ENCODE measurements at places on chromosomes 7 and 10.

DNA sequence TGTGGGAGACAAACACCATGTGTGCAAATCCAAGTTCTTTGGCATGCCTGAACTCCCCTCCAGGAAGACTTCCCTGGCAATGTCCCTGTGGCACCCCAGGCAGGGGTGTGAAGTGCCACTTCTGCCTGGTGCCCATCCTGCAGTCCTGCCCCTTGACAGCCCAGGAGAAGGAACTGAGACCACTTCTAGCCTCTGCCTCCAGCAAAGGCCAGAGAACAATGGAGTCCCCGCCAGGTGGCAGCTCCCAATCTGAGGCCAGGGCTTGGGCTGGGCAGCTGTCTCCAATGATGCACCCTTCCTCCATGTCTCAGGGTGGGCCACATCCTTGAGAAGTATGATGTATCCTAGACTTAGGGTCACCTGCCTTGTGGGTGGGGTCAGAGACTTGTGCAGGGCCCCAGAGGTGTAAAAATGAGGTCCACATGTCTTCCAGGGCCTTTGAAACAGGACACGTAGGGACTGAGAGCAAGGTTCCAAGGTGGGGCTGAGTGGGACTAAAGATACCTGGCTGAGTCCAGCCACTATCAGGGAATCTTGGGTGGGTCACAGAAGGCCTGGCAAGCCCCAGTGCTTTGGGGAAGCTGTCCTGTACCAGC is 5.5 kb downstream of the FXYD4 start:
- no peak for DNase-seq

DNA sequence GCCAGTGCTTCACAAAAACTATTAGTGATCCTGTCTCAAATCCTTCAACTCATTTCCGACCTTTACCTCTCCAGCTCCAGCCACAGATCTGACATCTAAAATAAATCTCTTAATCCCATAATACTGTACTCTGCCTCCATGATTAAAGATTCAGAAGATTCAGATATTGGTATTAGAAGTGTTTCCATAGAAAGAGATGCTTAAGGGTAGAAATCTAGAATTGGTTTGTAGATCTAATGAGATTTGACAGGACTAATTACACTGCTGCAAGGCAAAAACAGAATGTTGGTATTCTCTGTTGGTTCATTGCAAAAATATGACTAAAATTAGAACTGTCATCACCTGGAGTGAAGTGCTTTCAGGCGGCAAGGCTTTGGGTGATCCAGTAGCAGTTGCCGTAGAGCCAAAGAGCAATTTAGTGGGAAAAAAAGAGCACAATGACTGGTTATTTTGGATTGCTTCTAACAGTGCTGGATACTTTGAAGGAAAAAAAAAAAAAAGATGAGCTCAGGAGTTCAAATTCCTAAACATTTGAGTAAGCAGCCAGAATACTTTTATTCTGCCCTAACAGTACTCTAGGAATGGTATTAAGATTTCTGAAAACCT is 940.1 kb upstream of the SORCS1 start:
- no peak for DNase-seq

DNA sequence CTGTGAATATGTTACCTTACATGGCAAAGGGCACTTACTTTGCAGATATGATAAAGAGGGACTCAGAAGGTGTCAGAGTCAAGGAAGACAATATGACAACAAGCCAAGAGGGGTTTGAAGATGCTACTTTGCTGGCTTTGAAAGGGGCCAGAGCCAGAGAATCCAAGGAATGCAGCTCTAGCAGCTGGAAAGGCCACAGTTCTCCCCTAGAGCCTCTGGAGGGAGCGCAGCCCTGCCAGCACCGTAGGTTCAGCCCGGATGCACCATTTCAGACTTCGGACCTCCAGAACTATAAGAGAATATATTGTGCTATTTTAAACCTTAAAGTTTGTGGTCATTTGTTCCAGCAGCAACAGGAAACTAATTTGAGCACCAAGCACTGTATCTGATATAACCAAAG is 32.9 kb upstream of the WDR11 start:
- no peak for DNase-seq

GRCh38 chr7:136874393-136875032 is 6.1 kb downstream of the CHRM2 start:
- no peak for DNase-seq

- DNase-seq, result no peak
These were observed 68.5 kb downstream of the EZH2 start for GRCh38 chr7:148815612-148816011.

- no peak for DNase-seq
These were observed 12.0 kb upstream of the SP8 start for GRCh38 chr7:20798694-20799121.

- DNase-seq, result no peak
These were observed 101.8 kb upstream of the WAC start for GRCh38 chr10:28431139-28431538.

DNA sequence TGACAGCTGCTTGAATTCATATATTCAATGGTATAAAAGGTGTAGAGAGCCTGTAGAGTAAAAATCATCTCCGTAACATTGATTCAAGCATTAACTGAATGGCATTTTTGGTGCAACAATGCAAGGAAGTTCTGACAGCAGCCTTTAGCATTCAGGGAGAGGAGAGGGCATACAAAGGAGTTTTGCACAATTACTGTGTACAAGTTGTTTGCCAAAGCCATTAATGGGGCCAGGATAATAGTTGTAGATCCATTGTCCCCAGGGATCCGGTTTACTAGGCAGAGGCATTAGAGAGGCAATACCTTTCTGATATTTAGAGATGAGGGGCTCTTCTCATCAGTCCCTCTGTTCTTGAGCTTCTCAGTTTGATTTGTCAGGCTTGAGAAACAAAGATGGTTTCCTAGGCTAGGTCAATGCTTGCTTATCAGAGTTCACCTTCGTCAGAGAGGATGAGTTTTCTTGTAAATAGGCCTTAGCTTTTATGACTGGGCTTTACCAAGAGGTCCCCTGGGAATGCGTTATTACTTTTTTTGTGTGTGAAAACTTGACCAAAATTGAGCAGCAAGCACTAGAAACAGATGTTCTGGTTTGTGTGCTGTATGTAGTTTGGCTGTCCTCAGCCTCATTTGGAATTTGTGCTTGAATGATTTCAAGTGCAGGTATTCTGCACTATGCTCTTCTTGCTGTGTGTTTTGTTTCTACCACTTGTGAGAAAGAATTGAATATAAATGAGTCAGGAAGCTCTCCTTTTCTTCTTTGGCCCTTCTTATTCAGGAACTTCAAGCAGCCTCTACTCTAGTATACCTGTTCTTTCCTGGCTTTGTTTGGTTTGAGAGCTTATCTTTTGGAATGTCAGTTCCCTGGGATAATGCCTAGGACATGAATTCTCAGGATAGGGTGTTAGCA is 32.0 kb downstream of the SND1 start:
- DNase-seq, result no peak

DNA sequence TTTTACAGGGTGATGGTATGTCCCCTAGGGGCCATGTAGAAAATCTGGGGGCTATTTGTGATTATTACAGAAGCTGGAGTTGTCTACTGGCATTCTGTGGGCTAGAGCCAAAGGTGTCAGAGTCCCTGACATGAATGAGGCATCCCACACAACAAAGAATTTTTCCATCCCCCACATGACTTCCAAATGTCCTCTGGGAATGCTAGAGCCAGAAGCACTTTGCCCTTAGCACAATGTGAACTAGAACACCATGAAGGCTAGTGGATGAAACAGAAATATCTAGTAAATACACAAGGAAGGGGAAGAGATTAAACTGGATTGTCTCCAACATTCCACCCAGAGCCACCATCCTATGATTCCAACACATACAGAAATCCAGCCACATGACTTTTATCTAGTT is 46.9 kb downstream of the FAM13C start:
- DNase-seq, result no peak

DNA sequence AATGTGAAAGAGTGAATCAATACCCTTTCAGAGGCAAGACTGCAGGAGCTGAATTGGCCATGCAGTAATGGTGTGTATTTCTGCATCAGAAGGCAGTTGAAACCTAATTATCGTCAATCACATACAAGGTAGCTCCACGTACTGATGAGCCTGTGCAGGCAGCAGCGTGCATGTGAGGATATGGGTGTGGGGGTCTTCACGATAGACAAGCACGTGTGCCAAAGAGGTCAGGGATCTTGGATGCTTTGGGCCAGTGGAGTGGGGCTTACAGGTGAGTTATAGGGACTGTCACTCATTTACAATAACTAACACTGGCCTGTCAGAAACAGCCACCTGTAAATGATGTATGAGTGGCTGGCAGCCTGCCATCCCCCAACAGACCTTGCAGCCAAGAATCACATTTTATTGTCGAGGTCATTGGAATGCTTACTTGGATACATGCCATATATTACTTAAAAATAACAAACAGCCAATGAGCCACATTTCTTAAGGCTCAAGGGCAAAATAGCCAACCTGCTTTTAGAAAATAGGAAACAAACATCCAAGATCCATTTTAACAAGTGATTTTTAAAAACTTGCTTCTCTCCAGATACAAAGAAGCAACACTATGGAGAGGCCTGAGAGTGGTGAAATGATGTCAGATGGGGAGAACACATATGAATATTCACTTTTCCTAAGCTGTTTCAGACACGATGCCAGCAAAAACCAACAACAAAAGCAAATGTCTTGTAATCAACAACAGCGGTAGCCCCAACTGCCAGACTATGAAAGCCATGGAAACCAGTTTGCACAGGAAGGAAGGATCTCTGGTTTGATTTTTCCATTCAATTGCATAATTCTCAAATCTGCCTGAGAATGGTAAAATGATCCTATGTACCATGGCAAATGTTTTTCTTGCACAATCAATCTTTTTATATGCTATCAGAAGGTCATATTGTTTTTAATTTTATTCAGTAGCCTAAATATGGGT is 210.7 kb downstream of the SKAP2 start:
- no peak for DNase-seq

- DNase-seq, result no peak
These were observed 176.3 kb downstream of the DGKI start for GRCh38 chr7:137670222-137671064.

DNA sequence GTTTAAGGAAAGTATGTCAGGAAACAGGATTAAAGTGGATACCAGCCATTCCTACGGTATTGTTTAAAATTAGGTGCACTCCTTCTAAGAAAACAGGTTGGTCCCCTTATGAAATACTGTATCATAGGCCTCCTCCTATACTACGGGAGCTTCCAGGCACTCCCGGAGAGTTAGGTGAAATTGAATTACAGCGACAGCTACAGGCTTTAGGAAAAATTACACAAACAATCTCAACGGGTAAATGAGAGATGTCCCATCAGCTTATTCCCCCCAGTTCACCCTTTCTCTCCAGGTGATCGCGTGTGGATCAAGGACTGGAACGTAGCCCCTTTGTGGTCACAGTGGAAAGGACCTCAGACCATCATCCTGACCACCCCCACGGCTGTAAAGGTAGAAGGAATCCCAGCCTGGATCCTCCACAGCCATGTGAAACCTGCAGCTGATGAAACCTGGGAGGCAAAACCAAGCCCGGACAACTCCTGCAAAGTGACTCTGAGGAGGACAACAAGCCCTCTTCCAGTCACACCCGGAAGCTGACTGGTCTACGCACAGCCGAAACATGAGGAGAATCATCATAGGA is 25.1 kb upstream of the GHITM start:
- no peak for DNase-seq
